EH (cell line): ENCODE measurements at places on chromosomes 11 and 22.

- no peak for DNase-seq
Measured at GRCh38 chr11:95930948-95931347, 7.0 kb upstream of the MTMR2 start.

DNA sequence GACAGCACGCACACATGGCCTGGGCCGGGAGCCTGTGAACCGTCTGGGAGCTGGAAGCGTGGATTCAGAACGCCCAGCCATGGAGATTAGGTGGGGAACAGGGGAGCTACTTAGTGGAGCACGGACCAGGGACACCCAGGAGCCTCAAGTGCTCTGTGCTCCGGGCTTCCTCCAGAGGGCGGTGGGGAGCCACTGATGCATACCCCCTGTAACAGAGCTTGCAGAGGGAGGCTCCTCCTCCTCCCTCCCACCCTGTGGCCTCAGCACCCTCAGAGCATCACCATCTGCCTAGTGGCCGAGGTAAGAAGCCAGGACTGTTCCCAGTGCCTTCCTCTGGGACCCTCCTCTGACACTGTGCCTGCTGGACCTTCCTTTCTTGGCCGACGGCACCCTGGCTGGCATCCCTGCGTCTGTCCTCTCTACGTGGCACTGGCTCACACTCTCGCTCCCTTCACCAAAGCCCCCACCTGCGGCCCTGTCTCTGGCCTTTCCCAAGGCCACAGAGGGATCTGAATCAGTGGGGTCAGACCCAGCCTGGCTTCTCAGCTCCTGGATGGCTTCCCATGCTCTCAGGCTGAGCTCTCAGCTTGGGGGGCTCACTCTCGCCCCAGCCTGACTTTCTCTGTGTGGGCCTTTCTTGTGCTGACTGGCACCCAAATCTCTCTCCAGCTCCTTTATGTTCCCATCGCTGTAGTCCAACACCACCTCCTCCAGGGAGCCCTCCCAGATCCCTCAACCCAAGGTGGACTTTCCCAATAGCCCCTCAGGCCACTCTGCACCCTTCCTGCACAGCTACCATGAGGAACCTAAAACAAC lies 780.9 kb downstream of the BRD1 start:
- DNase-seq = no peak

- no peak for DNase-seq
Measured at GRCh38 chr11:12812849-12813248, 138.6 kb downstream of the TEAD1 start.

GRCh38 chr22:20551805-20552442 lies 44.5 kb downstream of the MED15 start:
- DNase-seq = peak; percentile 29

DNA sequence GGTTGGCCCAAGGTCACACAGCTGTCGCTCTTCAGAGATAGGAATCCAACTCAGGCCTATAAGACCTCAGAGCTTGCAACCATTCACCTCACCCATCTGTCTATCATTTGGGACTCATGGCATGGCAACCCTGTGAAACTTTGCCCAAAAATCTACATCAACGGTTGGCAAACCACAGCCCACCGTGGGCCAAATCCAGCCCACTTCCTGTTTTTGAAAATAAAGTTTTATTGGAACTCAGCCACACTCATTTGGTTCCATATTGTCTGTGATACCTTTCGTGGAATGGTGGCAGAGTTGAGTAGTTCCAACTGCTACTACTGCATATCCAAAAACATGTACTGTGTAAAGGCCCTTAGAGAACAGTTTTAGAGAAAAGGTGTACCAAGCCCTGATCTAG lies 307.8 kb downstream of the MN1 start:
- no peak for DNase-seq

GRCh38 chr11:45204761-45205160 lies 58.3 kb downstream of the PRDM11 start:
- DNase-seq = no peak

DNA sequence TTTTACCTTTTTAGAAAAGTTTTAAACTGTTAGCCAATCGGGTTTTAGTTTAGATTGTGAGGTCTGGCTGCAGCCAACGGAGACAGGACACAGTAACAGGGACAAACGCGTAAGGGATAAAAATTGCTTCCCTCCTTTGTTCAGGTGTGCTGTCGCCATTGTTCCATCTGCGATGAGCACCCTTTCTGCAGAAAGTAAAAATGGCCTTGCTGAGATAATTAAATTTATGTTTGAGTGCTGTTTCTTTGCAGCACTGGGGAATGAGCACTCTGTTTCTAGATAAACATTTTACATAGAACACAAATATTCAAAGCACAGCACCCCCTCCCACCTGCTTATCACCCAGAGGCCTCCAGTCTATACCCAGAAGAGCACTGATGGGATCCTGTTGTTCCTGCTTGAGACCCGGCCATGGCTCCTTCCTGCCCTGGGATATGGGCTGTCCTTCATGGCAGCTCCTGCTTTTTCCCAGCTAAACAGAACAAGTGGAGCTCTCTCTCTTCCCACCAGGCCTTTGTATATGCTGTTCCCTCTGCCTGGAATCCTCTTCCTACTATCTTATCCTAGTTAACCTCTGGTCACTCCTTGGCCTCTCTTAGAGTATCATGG lies 34.3 kb upstream of the CELSR1 start:
- no peak for DNase-seq
